Activated T-helper 1 cell treated with anti-CD3 and anti-CD28 coated beads, Interleukin-12 subunit alpha, Interleukin-12 subunit beta, Interleukin-2, Interleukin-4 antibody, amounts not matched to agents 30 ng/mL and 10 ng/mL and 1 ng/mL, durations not matched to agents 14 hours and 24 hours and 36 hours (primary cell): ENCODE measurements at places on chromosomes 6 and 20. TPM values are rescaled to one million over a fixed set of nuclear protein-coding genes. Genes with fewer than 3 reads are reported as not detected.

Gene OR2J3
- total RNA-seq: not detected in 2 replicates

Gene TRIM31
- not detected in 2 replicates for total RNA-seq

Gene NR2E1
- not detected in 2 replicates for total RNA-seq

Gene TEAD3
- 1.5 and 2.0 TPM in 2 replicates for total RNA-seq

Gene KIF25
- not detected in 2 replicates for total RNA-seq

Gene C20orf141
- not detected in 2 replicates for total RNA-seq

Gene ASF1A
- total RNA-seq: 36.0 and 42.9 TPM in 2 replicates

Gene FOXF2
- total RNA-seq: not detected in 2 replicates

Gene CTAGE9
- not detected in 2 replicates for total RNA-seq

Gene SLC32A1
- not detected in 2 replicates for total RNA-seq

Gene PCSK2
- total RNA-seq: not detected in 2 replicates

Gene TOX2
- total RNA-seq: 4.0 and 4.8 TPM in 2 replicates

Gene ZNF341
- 6.7 and 6.8 TPM in 2 replicates for total RNA-seq

Gene MAP7
- total RNA-seq: 1.7 and 2.3 TPM in 2 replicates

Gene LGSN
- total RNA-seq: not detected in 2 replicates

Gene DDX43
- 0.44 and 0.66 TPM in 2 replicates for total RNA-seq

Gene XKR7
- not detected in 2 replicates for total RNA-seq

Gene PACRG
- total RNA-seq: 0.36 TPM in 1 of 2 replicates, not detected in the other

Gene TBC1D32
- 6.8 and 7.9 TPM in 2 replicates for total RNA-seq

Gene EYA2
- not detected in 2 replicates for total RNA-seq
